WTC11 (cell line): ENCODE measurements at places on chromosomes 6 and 20.

DNA sequence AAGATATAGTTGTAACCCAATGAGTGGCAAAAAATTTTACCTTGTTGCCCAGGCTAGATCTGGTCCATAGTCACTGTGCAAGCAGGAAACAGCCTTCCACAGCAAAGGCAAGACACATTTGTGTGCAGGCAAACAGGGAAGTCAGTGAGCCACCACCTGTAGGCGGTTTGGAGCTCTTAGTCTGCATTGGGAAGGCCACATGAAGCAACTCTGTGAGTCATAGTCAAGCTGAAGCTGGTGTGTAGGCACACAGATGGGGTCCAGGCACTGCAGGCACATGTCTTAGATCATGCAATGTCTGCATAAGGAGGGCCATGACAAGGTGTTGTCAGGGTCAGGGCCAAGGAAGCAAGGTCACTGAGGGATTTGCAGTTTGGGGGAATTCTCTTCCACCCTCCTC is 543.2 kb upstream of the EPHA7 start:
- peaks cover 8% of the 10 kb centered on the region for H3K4me1 ChIP-seq
- H3K27ac ChIP-seq, result no peak overlapping the region
- H3K27me3 ChIP-seq, result no peaks in the 10 kb centered on the region
- H3K36me3 ChIP-seq, result no peaks in the 10 kb centered on the region
- H3K4me3 ChIP-seq, result no peak overlapping the region

DNA sequence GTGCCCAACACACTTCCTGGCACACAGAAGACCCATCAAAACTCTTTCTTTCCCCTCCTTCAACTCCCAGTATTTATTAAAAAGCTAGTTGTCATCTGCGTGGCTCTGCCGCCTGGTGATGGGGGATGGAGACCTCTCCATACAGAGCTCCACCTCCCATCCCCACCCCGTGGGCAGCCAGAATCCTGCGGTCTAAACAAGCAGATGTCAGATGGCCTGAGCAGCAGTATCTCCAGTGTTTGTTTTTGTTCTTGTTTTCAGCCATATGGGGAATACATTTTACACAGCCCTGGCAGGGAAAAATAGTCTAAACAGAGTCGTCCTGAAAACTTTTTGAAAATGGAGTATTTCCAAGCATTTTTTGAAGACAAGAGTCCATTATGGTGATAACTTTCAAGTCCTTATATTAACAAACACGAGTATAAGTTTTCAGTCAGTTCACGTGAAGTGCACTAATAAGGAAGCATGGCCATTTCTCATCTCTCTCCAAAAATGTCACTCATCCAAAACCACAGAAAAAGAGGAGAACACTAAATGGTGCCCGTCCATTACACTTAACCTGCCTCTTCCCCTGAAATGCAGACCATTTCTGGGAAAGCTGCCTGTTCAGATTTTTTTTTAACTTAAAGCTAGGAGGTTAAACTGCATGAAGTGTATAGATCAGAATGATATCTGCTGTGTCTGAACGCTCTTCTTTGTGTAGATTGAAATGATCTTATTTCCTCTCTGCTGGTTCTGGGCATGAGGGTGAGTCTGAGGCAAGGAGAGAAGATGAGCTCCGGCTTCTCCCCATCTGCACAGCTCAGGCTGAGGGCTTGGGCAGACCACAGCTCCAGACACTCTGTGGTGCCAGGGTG is 91.0 kb downstream of the TCP11 start:
- no peak for DNase-seq
- no peaks in the 10 kb centered on the region for H3K27me3 ChIP-seq
- no peak overlapping the region for H3K27ac ChIP-seq
- H3K4me1 ChIP-seq, result no peaks in the 10 kb centered on the region
- H3K36me3 ChIP-seq, result peaks cover 4% of the 10 kb centered on the region; the same call in 1 of the 2 replicates

DNA sequence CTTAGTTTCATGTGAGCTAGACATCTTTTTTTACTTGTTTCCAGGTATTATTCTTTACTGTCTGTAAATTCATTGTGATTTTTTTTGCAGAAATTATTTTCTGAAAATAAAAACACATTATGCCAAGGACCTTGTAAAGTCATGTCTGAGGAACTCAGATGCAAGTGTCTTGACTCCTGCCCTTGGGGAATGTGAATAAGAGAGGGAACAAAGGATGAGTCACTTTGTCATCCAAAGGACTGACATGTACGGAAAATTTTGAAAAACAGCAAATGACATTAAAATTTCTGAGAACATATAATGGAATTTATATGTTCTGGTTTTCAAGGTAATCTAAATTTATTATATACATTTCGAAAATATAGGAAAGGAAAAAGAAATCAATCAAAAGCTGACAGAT is 660.4 kb downstream of the CD109 start:
- H3K4me1 ChIP-seq, result peaks cover 12% of the 10 kb centered on the region
- H3K36me3 ChIP-seq, result no peaks in the 10 kb centered on the region

- no peaks in the 10 kb centered on the region for H3K27me3 ChIP-seq
- H3K4me1 ChIP-seq, result no peaks in the 10 kb centered on the region
- no peak for DNase-seq
- no peak overlapping the region for H3K4me3 ChIP-seq
- no peaks in the 10 kb centered on the region for H3K36me3 ChIP-seq
These were observed 83.9 kb downstream of the GRIK2 start for GRCh38 chr6:101477436-101477835.

GRCh38 chr20:2807019-2807418 is 6.6 kb upstream of the CPXM1 start:
- H3K36me3 ChIP-seq, result no peaks in the 10 kb centered on the region
- peaks cover 93% of the 10 kb centered on the region for H3K27me3 ChIP-seq
- DNase-seq, result no peak
- no peak overlapping the region for H3K27ac ChIP-seq
- H3K4me3 ChIP-seq, result no peak overlapping the region
- peaks cover 12% of the 10 kb centered on the region for H3K4me1 ChIP-seq

DNA sequence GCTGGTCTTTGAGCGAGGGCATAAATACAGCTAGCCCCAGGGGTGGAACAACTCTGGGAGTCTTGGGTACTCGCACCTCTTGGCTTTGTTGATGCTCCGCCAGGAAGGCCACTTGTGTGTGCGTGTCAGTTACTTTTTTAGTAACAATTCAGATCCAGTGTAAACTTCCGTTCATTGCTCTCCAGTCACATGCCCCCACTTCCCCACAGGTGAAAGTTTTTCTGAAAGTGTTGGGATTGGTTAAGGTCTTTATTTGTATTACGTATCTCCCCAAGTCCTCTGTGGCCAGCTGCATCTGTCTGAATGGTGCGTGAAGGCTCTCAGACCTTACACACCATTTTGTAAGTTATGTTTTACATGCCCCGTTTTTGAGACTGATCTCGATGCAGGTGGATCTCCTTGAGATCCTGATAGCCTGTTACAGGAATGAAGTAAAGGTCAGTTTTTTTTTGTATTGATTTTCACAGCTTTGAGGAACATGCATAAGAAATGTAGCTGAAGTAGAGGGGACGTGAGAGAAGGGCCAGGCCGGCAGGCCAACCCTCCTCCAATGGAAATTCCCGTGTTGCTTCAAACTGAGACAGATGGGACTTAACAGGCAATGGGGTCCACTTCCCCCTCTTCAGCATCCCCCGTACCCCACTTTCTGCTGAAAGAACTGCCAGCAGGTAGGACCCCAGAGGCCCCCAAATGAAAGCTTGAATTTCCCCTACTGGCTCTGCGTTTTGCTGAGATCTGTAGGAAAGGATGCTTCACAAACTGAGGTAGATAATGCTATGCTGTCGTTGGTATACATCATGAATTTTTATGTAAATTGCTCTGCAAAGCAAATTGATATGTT is 19.2 kb downstream of the IRF4 start:
- peak overlapping the region; percentile 6; the same call in 1 of the 2 replicates for H3K27ac ChIP-seq
- no peaks in the 10 kb centered on the region for H3K27me3 ChIP-seq
- H3K4me3 ChIP-seq, result no peak overlapping the region
- peaks cover 24% of the 10 kb centered on the region for H3K4me1 ChIP-seq
- DNase-seq, result no peak
